ENCODE measurements at places on chromosomes 1 and 21.
A peak's percentile ranks its signal among the peaks of the same experiment; 100 is the strongest.

GRCh38 chr1:7456722-7457082, 314.4 kb upstream of the VAMP3 start:
- DNase-seq, result no peak

DNA sequence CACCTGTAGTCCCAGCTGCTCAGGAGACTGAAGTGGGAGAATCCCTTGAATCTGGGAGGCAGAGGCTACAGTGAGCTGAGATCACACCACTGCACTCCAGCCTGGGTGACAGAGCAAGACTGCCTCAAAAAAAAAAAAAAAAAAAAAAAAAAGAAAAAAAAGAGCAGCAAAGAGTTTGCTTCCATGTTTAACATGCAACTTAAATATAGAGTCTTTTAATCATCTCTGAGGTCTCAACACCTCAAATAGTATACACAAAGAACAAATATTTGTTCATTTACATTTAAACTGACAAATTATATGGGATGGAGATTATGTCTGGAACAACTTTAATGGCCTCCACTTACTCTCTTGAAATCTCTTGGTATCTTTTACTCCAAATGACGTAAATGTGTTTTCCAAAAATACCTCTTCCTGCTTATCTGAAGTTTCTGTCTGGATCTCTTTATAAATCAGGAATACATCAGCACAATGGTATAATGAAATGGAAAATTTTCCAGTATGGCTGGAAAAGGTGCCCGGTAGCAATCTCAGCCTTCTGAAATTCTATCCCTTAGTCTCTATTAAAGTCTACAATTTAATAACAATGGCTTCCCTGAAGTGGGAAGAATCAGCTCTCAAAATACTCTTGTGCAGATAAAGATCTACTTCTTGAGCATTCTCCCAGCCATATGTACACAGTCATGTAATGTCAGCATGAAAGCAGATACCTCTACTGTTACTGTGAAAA, 258.5 kb downstream of the OMA1 start:
- no peak for DNase-seq

DNA sequence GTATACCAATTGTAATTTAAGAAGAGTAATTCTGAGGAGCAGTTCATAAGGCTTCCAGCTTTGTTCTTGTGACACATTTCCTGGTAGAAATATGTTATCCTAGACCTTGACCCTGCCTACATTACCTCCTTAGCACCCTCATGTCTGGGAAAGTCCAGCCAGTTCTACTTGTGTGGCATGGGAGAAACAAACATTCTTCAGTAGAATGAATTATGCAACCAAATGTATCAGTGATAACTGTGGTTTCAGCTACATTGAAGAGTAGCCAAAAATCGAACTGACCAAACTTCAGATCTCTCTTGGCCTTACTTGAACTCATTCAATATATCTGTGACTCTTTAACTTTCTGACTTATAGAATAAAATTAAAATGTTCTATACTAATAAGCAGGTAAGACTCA, 308.1 kb upstream of the LYPLAL1 start:
- no peak for DNase-seq

DNA sequence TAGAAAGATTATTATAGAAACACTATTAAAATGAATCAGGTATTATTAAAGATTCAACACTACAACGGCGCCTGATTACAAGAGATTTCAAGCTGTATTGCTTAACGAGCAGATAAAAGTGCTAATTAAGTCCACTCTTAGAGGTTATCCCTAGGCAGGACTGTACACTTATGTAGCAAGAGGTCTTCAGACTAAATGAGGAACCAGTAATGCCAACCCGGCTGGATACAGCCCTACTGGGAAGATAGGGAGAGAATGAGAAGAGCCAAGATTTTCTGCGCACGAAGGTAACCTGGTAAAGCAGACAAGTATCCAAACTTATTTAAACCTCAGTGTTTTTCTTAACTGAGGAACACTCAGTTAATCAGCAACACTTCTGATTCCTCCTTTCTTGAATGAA, 115.7 kb upstream of the HIVEP3 start:
- no peak for DNase-seq

DNA sequence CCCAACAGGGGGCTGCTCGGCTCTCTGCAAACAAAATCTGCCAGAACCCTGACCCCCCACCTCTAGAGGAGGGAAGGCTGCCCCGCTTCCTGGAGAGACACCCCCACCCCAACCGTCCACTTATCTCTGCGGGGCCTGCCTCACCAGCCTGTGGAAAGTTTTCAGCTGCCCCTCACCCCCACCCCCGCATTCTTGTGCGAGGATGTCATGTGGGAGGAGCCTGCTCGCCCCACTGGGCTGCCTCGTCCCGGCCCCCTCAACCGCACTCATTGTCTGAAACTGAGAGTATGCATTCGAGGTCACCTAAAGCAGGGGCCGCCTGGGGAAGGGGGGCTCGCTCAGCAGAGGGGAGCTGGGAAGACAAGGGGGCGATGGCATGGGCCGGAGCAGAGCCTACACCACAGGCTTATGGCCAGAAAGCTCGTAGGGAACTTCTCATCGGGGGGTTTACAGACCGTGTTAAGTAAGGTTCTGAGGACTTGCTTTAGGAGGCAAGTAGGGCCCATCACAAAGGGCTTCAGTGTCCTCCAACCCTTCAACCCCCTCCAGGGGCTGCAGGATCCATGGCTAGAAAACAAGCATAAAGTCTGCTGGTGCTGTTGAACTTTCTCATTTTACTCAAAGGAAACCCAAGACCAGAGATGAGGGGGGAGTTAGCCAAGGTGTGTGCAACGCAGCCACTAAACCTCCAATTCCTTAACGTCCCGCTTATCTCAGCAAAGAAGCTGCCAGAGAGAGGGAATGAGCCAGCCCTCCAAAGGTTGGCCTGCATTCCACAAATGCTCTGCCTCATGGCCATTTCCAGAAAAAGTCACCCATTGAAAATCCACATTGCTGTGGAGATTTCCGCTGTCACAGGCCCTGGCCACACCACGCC, 9.4 kb downstream of the EPHA2 start:
- DNase-seq, result peak; percentile 90

DNA sequence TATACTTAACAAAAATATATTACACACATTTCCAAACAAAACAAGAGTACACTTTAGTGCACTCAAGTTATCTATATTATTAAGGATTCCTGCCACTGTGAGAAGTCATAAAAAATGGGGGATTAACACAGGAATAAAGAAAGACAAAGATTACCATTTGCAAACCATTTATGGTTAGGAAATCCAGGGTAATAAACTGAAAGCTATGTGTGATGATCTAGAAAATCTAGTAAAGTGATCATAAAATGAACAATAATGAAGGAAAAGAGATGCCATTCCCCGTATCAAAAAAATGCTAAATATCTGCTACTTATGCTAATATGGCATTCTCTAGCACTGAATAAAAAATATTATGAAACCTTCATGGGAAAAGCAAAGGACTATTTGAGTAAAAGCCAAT, 101.4 kb downstream of the AK5 start:
- DNase-seq, result no peak

- no peak for DNase-seq
These were observed 31.8 kb upstream of the CFHR4 start for GRCh38 chr1:196856053-196856452.

DNA sequence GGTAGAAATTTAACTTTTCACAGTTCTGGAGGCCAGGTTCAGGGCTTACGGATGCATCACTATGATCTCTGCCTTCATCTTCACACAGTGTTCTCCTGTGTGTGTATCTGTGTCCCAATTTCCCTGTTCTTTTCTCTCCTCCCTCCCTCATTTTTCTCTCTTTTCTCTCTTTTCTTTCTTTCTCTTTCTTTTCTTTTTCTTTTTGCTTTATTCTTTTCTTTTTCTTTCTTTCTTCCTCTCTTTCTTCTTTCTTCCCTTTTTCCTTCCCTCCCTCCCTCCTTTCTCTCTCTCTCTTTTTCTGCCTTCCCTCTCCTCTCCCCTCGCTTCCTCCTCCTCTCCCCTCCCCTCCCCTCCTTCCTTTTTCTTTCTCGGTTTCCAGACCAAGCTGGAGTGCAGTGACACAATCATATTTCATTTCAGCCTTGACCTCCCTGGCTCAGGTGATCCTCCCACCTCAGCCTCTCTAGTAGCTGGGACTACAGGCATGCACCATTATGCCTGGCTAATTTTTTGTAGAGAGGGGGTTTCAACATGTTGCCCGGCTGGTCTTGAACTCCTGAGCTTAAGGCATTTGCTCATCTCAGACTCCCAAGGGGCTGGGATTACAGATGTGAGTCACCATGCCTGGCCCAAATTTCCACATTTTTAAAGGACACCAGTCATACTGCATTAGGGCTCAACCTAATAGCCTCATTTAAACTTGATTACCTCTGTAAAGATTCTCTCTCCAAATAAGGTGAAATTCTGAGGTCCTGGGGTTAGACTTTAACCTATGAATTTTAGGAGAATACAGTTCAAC, 115.9 kb downstream of the HUNK start:
- DNase-seq, result no peak

DNA sequence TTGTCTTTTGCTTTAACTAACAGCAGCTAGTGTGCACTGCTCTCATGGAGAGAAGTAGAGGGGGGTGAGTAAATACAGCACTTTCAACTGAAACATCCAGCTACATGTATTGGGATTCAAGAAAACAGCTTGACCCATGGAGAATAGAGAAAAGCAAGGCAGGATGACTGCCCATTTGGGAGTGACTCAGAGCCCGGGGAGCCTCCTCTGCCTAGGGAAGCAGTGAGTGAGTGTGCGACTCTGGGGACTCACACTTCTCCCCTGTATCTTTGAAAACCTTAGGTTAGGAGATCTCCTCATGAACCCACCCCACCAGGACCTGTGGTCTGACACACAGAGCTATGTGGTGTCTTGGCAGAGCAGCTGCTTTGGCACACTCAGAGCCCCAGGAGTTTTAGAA, 82.0 kb upstream of the PTGFR start:
- DNase-seq, result no peak

GRCh38 chr1:54403808-54404261, 2.4 kb downstream of the SSBP3 start:
- no peak for DNase-seq

DNA sequence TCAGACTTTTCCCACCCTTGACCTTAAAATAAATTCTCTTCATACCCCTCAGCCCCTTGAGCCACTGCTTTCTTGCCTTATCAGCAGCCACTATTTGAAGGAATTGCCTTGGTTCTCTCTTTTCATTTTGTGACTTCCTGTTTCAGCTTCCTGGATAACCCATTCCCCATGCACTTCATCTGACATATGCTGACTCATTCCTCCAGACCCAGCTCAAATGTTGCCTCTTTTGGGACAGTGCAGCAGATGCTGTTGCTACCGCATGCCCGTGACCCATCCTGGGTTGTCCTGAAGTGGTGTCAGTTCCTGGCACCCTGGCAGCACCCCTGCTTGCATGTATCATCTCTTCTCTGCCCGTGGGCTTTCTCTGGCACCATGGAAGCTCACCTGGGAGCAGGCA, 496.1 kb downstream of the PTPRU start:
- no peak for DNase-seq

- DNase-seq, result peak; percentile 61
These were observed 52.8 kb upstream of the LYPLAL1 start for GRCh38 chr1:219120624-219121544.

- no peak for DNase-seq
These were observed 22.9 kb upstream of the FOXE3 start for GRCh38 chr1:47393141-47393540.

- DNase-seq, result no peak
These were observed 64.3 kb downstream of the PRKAA2 start for GRCh38 chr1:56709269-56709880.

GRCh38 chr1:40755067-40755466, 28.5 kb upstream of the KCNQ4 start:
- no peak for DNase-seq

GRCh38 chr1:101241485-101242225, 4.8 kb downstream of the S1PR1 start:
- DNase-seq, result no peak

- DNase-seq, result no peak
These were observed 64.1 kb downstream of the PTGFR start for GRCh38 chr1:78554840-78555239.

- DNase-seq, result no peak
These were observed 128.6 kb downstream of the ST6GALNAC3 start for GRCh38 chr1:76203127-76203526.

- DNase-seq, result no peak
These were observed 47.0 kb downstream of the SLC37A1 start for GRCh38 chr21:42560517-42561179.

DNA sequence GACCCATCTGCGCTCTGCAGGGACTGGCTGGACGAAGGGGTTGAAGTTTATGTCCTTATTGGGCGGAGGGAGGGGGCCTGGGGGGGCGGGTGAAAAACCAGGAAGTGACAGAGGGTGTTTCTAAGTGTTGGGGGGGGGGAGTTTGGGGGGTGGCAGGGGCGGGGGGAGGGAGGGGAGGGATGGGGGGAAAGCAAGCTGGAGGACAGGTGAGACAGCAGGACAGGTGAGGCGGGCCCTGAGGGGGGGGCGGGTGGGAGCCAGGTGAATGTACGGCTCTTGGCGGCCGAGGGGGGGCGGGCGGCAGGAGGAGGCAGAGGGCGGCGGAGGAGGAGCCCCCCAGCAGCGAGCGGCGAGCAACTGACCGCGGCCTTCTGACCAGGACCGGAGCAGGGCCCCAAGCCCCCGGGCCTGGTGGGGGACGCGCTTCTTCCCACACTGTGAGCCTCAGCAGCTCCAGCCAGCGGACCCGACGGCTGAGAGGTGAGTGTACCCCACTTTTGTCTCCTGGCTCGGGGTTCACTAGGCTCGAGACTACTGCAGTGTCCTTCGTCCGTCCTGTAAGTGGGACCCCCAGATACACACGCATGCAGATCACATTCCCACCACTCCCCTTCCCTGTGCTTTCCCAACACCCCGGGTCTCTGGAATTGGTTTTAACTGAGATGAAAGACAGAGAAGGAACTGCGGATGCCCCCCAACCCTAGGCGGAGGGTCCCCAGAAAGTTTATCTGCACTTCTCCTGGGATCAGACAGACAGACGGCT, at the start of gene ZBTB7B:
ZBTB7B (plus strand) TSS at position 339 of the 763 bp plus-strand sequence. CDS start 11,859 bp downstream, outside the sequence.
- peak; percentile 72 for DNase-seq

- no peak for DNase-seq
These were observed 70.9 kb downstream of the RRAGC start for GRCh38 chr1:38788341-38789336.

DNA sequence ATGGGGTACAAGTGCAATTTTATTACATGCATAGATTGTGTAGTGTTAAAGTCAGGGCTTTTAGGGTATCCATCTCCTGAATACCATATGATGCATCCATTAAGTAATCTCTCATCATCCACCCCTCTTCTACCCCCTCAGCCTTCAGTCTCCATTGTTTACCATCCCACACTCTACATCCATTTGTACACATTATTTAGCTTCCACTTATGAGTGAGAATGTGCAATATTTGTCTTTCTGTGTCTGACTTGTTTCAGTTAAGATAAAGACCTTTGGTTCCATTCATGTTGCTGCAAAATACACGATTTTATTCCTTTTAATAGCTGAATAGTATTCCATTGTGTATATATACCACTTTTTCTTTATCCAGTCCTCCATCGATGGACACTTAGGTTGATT, 222.5 kb upstream of the USP24 start:
- no peak for DNase-seq
